ENCODE measurements at places on chromosomes 11 and 22.

GRCh38 chr22:45842291-45842991 is 134.5 kb downstream of the WNT7B start:
- DNase-seq: no peak

GRCh38 chr22:48821346-48821690 is 1006.4 kb downstream of the BRD1 start:
- no peak for DNase-seq

GRCh38 chr22:47859881-47860525 is 1097.6 kb downstream of the TBC1D22A start:
- DNase-seq: no peak

GRCh38 chr11:115722711-115723110 is 218.5 kb upstream of the CADM1 start:
- DNase-seq: no peak

GRCh38 chr22:40418366-40419201 is 48.2 kb downstream of the SGSM3 start:
- no peak for DNase-seq

DNA sequence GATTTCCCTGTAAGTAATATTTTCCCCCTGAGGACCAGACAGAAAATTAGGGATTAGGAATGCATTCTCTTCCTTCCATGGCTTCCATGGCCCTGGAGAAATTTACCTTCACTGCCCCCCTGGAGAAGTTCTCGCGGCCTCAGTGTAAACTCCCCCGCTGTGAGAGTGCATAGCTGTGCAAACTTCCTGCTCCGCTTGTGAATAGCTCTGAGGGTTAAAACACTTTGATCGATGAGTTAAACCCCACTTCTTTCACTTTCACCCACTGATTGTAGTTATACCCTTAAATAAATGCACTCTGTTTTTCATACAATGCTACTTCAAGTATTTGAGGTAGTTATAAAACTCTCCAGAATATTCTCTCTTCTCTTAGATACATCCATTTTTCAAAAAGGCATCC is 190.8 kb downstream of the DSCAML1 start:
- DNase-seq: no peak

- no peak for DNase-seq
Observed at GRCh38 chr11:7892840-7893254, 38.2 kb downstream of the OR10A6 start.

DNA sequence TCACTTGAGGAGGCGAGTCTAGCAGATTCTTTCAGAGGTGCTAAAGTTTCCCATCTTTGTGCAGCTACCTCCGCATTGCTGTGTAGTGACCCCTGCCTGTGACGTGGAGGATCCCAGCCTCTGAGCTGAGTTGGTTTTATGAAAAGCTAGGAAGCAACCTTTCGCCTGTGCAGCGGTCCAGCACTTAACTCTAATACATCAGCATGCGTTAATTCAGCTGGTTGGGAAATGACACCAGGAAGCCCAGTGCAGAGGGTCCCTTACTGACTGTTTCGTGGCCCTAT is 8.9 kb upstream of the SAMM50 start:
- DNase-seq: no peak

DNA sequence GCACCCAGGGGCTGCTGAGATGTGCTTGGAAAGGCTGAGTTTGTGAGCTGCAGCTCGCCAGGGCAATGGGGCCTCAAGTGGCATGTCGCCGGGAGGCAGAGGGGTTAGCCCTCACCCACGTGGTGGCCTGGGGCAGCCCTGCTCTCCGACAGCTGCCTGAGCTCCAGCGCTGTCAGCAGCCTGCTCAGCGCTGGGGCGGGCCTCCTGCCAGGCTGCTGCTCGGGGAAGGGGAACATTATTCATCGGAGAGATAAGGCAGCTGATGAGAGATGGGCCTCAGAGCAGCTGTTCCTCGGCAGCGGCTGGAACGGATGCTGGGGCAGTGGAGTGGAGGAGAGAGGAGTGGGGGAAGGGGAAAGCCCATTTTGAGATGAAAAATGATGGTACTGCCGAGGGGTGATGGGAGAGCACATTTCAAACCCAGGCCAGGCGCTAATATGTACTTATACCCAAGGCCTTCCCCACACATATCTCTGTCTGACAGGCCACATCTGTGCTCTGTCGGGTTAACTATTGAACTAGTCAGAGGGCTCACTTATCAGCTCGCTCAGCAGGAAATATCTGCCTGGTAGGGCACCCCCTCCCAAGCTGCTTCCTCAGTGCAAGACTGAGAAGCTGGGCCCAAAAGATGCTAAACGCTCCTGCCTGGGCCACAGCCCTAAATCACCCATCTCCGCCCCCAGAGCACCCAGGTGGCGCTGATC is 79.5 kb downstream of the TIMP3 start:
- no peak for DNase-seq

- no peak for DNase-seq
Observed at GRCh38 chr11:47506795-47507562, 46.0 kb downstream of the CELF1 start.

GRCh38 chr11:71215425-71215965 is 36.9 kb downstream of the SHANK2 start:
- DNase-seq: no peak

GRCh38 chr22:50670914-50671538 is 1.6 kb upstream of the SHANK3 start:
- no peak for DNase-seq

GRCh38 chr22:21568347-21569075 is 997 bp downstream of the UBE2L3 start:
- no peak for DNase-seq

GRCh38 chr22:24471570-24471969 is 23.6 kb upstream of the UPB1 start:
- DNase-seq: no peak

DNA sequence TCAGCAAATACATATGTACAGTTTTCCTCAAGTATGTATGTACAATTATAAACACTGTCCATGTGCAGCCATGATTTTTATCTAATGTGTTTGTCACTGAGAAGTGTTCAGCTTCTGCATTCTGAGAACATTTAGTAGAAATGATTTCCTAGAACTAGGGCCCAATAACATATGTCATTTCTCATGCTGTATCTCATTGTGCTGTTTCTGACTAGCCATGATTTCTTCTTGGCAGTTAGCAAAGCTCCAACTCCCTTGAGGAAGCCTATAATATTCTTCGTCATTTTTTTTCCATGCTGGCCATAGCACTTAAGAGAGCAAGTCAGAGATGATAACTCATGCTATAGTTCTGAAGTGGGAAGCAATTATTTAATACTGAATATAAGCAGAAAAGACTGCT is 187.8 kb downstream of the DDX10 start:
- no peak for DNase-seq

DNA sequence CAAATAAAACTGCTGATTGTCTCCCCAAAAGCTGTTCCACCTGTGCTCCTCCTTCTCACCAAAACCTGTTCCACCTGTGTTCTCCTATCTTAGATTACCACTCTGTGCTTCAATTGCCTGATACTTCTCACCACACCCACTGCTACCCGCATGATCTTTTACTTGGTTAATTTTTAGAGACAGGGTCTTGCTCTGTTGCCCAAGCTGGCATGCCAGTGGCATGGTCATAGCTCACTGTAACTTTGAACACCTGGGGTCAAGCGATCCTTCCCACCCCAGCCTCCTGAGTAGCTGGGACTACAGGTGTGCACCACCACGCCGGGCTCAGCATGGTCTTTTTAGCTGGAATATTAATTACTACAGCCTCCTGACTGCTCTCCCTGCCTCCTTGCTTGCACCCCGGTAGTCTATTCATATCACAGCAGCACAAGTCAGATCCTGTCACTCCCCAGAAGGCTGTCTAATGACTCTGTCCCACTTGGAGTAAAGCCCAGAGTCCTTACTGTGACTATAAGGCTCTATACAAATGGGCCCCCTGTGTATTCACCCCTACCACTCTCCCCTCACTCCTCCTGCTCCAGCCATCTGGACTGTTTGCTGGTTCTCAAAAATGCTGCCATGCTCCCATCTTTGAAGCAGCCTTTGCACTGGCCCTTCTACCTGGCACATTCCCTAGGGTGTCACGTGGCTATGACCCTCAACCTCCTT is 3.5 kb downstream of the C11orf91 start:
- DNase-seq: no peak

GRCh38 chr11:128198216-128198772 is 389.1 kb downstream of the ETS1 start:
- no peak for DNase-seq

DNA sequence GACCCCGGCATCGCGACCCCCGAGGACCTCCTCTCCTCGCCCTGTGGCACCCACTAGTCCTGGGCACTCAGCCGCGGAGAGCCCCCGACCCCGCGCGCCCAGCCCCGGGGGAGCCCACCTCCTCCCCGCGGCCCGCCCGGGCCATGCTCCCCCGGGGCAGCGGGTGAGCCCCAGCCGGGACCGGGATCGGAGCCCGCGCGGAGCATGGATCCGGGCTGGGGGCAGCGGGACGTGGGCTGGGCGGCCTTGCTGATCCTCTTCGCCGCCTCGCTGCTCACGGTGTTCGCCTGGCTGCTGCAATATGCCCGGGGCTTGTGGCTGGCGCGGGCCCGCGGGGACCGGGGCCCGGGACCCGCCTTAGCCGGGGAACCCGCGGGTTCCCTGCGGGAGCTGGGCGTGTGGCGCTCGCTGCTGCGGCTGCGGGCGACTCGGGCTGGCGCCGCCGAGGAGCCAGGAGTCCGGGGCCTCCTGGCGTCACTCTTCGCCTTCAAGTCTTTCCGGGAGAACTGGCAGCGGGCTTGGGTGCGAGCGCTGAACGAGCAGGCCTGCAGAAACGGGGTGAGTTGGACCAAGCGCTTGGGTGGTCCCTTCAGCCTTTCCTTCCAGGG is 498 bp downstream of the C2CD2L start:
- DNase-seq: no peak

GRCh38 chr11:93493252-93493897 is 49.8 kb downstream of the SMCO4 start:
- no peak for DNase-seq

GRCh38 chr22:28867191-28867590 is 16.2 kb upstream of the ZNRF3 start:
- DNase-seq: no peak

DNA sequence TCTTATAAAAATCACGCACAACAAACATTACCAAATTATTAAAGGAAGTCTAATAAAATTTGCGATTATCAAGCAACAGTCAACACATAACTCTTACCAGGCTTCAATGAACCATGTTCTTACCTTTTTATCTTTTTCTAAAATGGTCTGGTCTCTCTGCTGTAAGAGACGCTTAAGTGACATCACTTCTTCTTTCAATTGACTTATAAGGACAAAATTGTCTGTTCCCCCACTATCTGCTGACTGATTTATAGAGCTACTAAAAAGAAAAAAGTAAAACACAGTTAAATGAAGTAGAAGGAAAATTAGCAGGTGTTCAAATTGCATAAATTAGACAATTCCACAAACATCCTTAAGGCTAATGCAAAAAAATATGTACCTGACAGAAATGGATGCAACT is 10.9 kb downstream of the FAM76B start:
- no peak for DNase-seq

DNA sequence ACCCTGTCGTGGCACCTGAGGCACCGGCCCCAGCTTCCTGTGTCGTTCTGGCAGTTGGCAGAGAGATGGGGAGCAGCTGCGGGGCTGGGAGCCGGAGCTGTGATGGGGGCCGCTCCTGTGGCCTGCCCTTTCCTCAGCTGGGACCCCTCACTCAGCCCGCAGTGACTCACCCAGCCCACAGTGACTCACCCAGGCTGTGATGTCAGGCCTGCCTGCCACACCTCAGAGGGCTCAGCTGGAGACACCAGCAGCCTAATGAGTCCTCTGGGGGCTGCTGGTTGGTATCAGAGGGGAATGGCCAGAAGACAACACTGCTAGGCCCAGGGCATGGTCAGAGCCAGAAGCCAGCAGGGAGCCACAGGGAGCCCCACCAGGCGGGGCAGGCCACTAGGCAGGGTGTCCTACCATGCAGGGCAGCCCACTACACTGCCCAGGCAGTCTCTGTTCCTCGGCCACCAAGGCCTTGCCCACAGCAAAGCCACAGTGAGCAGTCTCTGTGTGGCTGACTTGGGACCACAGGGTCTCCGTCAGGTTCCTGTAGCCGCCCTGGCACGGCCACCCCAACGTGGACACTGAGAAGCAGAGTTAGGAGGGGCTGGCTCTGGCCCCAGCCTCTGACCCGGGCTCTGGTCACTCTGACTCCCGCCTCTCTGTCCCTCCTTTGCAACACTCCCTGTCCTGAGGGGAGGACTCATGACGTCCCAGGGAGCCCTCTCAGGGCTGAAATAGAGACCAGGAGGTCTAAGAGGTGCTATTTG is 4.2 kb upstream of the FXYD2 start:
- DNase-seq: peak; percentile 86

GRCh38 chr11:115889712-115890111 is 385.5 kb upstream of the CADM1 start:
- DNase-seq: no peak

DNA sequence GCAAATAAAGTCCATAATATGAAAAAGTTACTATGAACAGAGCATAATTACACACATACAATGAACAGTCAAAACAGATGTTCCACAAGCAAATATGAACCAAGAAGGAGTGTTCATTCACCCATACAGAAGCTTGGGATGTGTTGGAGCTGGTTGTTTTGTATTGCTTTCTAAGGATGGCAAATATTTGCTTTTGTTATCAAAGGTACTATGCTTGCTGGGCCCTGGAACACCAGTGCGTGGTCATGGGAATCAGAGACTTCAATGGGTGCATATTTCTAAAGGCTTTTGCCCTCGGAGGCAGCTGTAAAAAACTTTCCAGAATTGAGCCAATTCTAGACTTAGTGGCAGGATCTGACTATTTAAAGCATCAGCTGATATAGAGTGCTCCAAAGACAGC is 85.1 kb downstream of the BARX2 start:
- DNase-seq: no peak

- no peak for DNase-seq
Observed at GRCh38 chr22:30398685-30399680, 2.2 kb downstream of the SEC14L2 start.

All from stimulated activated CD8-positive, alpha-beta memory T cell treated with anti-CD3 and anti-CD28 coated beads, Interleukin-15, amount 100 ng/mL, for 48 hours (primary cell).